ENCODE measurements at places on chromosomes 1 and 21. TPM values are rescaled to one million over a fixed set of nuclear protein-coding genes. Genes with fewer than 3 reads are reported as not detected.

Gene USF1
- 72.7 TPM for total RNA-seq

Gene UTS2
- total RNA-seq, result 0.56 TPM

Gene PCP4
- total RNA-seq, result not detected

Gene AMY1B
- total RNA-seq, result not detected

Gene SV2A
- 8.7 TPM for total RNA-seq

Gene RHOU
- 1.1 TPM for total RNA-seq

Gene UTP25
- total RNA-seq, result 13.2 TPM

Gene EXTL1
- total RNA-seq, result 0.58 TPM

Gene NPPB
- total RNA-seq, result 11.5 TPM

Gene KCNK2
- total RNA-seq, result 5.1 TPM

Gene PLA2G2A
- total RNA-seq, result not detected

Gene DNASE2B
- total RNA-seq, result not detected

Gene KIRREL1
- total RNA-seq, result 92.4 TPM
